ENCODE measurements at places on chromosomes 7 and 10.

GRCh38 chr10:132313305-132313704 lies 5.6 kb upstream of the STK32C start:
- no peak for DNase-seq

GRCh38 chr10:15751046-15751445 lies 31.3 kb upstream of the ITGA8 start:
- DNase-seq: no peak

DNA sequence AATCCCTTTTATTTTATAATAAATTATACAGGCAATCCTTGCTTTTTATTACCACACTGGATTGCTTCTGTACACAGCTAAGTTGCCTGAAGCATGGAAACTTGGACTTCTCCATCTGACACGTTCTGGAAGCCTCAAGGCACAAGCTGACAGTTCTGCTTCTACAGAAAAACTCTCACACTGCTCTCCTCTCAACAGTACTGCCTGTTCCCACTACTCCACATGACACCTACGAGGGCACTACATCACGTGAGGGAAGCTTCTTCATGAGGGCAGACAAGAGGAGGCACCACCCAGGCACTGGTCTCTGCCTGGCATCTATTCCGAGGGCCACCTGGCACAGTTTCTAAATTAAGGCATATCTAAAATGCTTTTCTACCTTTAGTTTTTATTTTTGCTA lies 16.8 kb upstream of the FAM133B start:
- DNase-seq: no peak

DNA sequence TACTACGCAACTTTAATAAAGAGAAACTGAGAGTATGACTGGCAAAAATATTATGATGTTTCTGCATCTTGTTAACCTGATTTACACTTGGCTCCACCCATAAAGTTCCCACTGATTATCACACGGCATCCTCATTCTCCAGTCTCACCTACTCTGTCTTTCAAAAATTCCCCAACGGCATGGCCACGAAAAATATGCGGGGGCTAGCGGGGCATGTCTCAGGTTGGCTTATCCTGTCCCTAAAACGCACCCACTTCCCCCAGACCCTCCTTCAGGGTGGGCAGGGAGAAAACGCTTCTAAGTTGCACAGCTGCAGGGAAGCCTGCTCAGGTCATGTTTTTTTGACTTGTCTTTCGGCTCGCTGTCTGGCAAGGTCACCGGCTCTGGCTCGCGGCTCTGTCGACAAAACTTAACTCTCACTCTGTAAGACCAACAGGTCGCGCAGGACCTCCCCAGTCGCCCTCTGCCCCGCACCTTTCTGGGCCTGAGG lies 3.8 kb downstream of the CDK6 start:
- no peak for DNase-seq

DNA sequence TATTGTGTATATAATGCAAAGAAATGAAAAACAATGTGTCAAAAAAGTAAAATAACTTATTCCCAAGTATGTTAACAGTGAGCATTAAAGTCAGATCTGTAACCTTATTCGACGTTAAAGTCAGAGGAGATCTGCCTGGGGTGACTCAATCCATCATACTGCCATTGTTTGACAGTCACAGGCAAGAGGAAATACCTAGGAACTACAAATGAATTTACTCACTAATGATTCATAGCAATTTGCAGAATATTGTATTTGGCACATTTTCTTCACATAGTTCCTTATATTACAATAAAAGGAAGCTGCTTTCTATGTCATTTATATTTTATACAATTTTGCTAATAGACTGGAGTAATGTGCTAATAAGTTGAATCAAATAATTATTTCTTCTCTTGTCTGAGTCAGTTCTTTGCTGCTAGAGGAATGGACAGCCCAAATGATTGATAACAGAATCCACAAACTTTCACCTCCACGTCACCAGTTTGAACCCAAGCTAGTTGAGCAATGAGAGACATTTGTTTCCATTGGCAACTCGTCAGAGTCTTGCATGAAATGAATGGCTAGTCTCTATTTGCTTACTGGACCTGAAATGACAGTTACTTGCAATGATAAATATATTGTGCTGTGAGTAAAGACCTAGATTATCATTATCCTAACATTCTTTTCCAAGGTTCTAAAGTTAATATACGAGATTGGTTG lies 48.5 kb upstream of the TMEM106B start:
- DNase-seq: no peak

DNA sequence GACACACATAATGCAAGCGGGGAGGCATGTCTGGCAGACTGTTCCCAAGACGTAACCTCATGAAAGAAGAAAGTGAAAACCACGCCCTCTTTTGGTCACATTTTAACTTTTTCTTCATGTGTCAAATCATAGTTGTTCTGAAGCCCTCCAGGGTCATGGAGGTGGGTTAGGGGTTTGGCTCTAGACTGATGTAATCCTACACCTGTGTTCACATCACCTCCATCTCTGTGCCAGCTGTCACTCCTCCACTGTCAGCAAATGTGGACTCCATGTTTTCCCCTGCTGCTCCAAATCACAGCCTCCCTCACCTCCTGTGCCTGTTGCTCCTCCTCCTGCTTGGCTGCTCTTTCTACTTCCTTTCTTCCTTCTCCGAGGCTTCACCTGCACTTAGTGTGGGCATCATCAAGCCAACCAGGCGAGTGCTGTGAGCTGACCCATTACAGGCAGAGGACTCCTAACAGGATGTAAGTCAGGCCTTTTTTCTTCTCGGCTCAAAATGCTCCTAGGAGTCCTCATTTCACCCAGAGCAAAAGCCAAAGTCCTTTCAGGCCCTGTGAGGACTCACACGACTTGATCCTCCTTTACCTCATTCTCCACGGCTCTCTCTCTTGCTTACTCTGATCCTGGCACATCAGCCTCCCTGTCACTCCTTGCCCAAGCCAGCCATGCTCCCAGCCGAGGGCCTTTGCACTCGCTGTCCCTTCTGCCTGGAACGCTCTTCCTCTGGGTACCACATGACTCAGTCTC lies 66.4 kb upstream of the IFRD1 start:
- no peak for DNase-seq

Data from WERI-Rb-1 (cell line).